Ecto neural progenitor cell (in vitro differentiated cells): ENCODE measurements at places on chromosomes 16 and 17.
A peak's percentile ranks its signal among the peaks of the same experiment; 100 is the strongest.

- no peak for DNase-seq
These were observed 23.6 kb downstream of the CRISPLD2 start for GRCh38 chr16:84843149-84844048.

DNA sequence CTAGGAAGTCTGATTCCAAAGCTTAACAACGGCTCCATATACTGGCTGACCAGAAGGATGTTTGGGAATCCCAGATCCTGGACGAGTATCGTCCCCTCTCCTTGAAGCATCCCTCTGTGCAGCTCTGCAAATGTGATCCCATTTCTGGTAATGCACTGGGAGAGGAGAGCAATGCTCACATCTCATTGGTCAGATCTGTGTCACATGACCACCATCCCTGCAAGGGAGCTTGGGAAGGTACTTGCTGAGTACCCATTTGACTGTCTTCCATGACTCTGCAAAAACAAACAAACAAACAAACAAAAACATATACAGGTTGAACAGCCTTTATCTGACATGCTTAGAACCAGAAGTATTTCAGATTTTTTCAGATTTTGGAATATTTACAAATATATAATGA lies 41.9 kb upstream of the KDM8 start:
- no peak for DNase-seq

GRCh38 chr16:57091200-57091974 lies 996 bp upstream of the CPNE2 start:
- peak; percentile 58 for DNase-seq

- DNase-seq, result no peak
These were observed 49.3 kb upstream of the CACNG4 start for GRCh38 chr17:66915204-66915611.

- no peak for DNase-seq
These were observed 147.1 kb downstream of the TANC2 start for GRCh38 chr17:63113167-63113566.

DNA sequence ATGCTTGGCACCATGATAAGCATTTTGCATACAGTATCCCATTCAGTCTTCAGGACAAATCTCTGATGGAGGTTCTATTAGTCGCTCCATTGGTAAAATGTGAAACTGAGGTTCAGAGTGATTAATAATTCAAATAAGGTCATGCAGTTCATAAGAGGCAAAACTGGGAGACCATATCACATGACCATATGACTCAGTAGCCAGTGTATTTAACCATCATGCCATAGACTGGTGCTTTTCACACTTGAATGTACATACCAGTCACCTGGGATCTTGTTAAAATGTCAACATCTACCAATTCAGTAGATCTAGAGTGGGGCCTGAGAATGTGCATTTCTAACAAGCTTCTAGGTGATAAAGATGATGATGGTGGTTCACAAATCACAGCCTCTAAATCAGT lies 4.3 kb downstream of the ACSM3 start:
- DNase-seq, result no peak

DNA sequence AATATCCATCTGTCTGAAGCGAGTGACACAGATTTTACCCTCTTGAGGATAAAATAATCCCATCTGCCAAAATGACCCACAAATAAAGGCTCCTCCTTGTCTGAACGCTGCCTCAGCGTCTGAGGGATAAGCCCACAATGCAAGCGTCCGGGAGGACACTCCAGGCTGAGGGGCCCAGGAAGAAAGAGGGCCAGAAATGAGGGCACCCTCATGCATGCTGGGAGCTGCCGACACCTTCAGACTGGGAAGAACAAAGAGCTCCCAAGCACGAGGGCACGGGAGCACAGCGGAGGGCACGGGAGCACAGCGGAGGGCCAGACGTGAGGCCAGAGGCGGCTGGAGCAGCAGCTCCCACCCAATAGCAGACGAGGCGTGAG lies 126.9 kb downstream of the ZNF778 start:
- DNase-seq, result no peak

- no peak for DNase-seq
These were observed 515.8 kb upstream of the SALL1 start for GRCh38 chr16:51666821-51667220.

DNA sequence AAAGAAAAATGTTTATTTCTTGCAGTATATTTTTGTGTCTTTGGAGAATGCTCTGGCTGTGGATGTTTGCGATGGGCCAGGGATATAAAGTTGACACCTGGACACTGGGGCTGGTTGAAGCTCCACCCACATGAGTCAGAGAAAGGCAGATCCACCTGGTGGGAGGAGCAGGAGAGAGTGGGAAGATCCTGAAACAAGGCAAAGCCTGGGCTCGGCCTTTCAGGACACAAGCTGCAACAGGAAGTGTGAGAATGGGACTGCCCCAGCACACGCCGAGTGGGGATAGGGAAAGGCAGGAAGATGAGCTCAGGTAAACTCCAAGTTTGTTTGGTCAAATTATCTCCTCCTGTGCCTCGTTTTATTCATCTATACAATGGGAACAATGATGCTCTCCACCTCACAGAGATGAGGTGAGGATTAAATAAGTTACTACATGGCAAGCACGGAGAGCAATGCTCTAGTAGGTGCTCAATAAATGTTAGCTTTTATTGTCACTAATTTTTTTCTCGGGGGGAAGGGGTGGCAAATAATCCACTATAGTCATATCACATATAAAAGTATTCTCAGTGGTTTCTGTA lies 21.4 kb upstream of the PITPNM3 start:
- no peak for DNase-seq

GRCh38 chr16:10031473-10031872 lies 150.8 kb downstream of the GRIN2A start:
- no peak for DNase-seq

DNA sequence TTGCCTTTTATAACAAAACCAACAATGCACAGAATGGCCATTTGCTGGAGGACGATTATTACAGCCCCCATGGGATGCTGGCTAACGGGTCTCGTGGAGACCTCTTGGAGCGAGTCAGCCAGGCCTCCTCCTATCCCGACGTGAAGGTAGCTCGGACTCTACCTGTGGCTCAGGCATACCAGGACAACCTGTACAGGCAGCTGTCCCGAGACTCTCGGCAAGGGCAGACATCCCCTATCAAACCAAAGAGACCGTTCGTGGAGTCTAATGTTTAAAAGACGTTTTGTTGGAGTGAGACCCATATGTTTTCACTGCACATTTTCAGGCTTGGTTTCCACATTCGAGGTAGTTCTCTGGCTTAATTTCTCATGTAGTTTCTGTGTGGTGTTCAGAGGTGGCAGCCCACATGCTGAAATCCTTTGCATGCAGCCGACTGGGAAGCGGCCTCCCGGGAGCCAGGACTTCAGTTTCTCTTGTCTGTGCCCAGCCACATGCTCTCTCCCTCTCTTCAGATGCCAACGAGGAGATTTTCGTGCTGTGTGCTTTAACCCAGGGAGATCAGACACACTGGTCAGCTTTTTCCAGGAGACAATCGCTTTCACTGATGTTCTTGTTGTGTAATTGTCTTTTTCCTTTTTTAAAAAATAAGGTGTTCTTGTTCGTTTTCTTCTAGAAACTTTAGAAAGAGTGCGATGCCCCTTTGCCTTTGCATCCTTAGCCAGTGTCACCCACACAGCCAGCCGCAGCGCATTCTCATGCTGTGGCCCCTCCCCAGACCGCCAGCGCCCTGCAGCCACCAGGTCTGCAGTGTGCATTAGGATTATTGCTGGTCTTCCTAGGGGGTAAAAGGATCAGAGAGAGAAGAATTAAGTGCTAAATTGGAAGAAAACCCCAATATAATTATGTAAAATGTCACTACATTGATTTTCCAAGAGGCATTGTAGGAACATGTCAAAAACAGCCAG lies 24.1 kb downstream of the CYB561 start:
- no peak for DNase-seq

GRCh38 chr16:66529475-66529874 lies 20.4 kb downstream of the TK2 start:
- DNase-seq, result no peak

GRCh38 chr16:73418691-73419090 lies 370.8 kb upstream of the ZFHX3 start:
- no peak for DNase-seq

DNA sequence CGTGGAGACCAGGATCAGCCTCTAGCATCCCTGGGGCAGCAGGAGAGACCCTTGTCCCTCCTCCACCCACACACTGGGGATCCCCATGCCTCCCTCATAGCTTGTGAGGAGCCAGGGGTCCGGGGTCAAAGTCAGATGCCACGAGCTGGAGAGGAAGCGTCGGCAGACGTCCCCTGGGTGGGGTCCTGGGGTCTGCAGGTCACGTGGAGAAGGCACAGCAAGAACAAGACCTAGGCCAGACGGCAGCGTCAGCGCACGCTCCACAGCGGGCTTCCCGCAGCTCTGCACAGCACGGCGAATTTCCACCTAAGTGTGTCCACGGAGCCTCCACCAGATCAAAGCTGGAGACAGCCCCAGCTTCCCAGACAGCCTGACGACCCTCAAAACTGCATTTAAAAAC lies 49.3 kb downstream of the SLC7A5 start:
- DNase-seq, result no peak

- no peak for DNase-seq
These were observed 3.7 kb downstream of the PEMT start for GRCh38 chr17:17587614-17588337.

DNA sequence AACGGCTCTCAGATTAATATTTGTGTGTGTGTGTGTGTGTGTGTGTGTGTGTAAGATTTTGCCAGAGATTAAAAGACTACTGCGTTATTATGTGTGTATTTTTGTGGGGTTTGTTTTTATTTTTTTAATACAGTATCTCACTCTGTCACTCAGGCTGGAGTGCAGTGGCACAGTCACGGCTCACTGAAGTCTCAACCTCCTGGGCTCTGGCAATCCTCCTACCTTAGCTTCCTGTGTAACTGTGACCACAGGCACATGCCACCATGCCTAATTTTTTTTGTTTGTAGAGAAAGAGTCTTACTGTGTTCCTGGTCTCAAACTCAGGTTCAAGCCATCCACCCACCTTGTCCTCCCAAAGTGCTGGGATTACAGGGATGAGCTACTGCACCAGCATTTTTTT lies 87.2 kb downstream of the CYB561 start:
- no peak for DNase-seq

DNA sequence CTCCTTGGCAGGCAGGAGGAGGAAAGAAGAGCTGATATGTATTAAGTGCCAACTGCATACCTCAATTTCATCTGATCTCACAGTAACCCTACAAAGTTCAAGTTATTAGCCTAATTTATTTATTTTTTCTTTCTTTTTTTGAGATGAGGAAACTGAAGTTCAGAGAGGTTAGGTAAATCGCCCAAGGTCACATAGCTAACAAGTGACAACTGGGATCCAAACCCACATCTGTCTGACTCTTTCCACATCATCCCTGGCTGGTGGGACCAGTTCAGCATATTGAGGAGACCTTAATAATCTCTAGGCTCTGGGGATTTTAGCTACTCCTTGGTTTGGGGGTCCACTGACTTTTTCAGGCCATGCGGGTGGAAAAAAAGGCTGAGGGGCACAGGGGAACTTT lies 60.9 kb downstream of the CYB5B start:
- no peak for DNase-seq

DNA sequence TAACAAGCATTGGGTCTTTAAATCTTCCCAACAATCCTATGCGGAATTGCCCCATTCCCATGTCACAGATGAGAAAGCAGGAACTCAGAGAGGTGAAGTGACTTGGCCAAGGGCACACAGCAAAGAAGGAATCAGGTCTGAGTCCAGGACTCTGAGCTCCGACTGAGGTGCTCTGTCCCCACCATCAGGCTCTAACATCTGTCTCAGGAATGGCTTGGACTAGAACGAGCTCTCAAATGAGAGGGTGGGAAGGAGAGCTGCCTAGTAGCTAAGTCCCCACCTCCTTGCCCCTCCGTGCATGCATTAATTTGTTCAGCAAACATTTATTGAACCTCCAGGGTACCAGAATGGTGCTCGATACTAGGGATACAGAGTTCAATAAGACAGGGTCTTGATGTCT lies 26.7 kb downstream of the ABCC3 start:
- DNase-seq, result no peak

DNA sequence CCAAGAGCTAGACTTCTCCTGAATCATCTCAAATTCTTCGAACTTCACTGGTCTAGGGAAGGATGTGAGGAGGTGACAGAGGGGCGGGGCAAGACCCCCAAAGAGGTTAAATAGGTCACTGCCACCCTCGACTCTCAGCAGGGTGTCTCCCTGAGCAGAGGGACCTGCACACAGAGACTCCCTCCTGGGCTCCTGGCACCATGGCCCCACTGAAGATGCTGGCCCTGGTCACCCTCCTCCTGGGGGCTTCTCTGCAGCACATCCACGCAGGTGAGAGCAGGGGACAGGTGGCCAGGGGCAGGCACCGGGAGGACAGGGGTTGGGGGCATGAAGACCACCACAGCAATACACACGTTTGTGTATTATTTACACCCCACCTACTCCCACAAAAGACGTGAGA lies 9.2 kb downstream of the CCL17 start:
- no peak for DNase-seq

DNA sequence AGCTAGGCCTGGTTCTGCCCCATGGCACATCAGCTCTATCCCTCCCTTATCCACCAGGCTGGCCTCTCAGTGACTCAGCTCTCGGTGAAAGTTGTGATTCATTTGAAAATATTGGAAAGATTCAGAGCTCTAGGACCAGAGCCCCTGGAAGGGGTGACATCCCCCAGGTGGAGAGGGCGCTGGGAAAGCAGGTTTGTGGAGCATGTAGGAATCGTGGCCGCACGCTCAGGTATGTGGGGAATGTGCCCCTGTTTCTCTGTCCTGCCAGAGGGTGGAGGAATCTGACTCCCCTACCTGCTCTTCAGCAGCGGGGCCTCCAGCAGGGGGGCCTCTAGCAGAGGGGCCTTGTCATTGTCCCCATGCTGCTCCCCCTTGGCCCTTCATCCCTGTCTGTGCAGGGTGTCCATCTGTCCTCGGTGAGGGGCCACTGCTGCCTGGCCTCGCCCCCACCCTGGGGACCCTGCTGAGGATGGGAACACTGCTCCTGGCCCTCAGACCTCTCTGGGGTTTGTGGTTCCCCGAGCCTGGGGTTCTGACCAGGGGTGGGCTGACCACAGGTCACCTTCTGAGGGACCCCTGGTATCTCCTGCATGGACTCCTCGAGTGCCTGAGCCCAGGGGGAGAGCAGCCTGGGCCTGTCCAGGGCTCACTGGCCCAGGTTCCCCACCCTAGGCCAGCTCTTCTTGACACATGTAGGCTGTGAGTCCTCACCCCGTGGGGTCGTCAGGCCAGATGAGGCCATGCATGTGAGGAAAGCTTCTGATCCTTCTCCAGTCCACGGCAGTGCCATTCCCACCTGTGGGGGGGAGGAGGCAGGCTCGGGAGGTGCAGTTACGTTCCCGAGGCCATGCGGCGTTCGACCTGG lies 47.5 kb downstream of the NT5M start:
- DNase-seq, result peak; percentile 53

DNA sequence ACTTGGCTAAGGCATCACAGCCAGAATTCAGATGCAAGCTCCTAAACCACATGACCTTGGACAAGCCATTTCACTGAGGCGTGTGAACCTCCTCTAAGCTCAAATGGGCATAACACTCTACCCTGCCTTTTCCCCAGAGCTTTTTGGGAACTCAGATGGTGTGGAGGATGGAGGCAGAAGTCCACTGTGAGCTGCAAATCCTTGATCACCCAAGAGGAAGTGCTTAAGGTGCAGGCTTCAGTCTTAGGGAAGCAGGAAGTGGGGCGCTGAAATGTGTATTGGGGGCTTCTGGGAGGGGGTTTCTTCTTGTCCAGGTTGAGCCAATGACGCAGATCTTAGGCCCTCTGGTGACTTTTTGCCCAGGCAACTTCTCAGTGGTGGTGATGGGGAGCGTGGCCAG lies 12.9 kb downstream of the CIITA start:
- DNase-seq, result no peak

GRCh38 chr16:31471241-31471874 lies 594 bp upstream of the TGFB1I1 start:
- no peak for DNase-seq
